Astrocyte (in vitro differentiated cells and primary cell): ENCODE measurements at places on chromosomes 5 and 9. TPM values are rescaled to one million over a fixed set of nuclear protein-coding genes. Genes with fewer than 3 reads are reported as not detected.

Gene SLC34A1
- not detected in 2 replicates for total RNA-seq

Gene TLR4
- 7.4 and 9.1 TPM in 2 replicates for total RNA-seq

GRCh38 chr5:139797856-139798510, 2.4 kb downstream of the PSD2 start:
- H3K27me3 ChIP-seq = peaks cover 61% of the 10 kb centered on the region
- no peak overlapping the region for H3K4me3 ChIP-seq
- no peak for DNase-seq
- H3K4me1 ChIP-seq = no peaks in the 10 kb centered on the region
- no peak overlapping the region for H3K27ac ChIP-seq

GRCh38 chr5:102528600-102528999, 29.8 kb upstream of the SLCO6A1 start:
- H3K27ac ChIP-seq = no peak overlapping the region
- no peak for DNase-seq
- H3K4me1 ChIP-seq = no peaks in the 10 kb centered on the region
- H3K36me3 ChIP-seq = no peaks in the 10 kb centered on the region
- no peak overlapping the region for H3K4me3 ChIP-seq

GRCh38 chr5:95900383-95900958, 61.2 kb downstream of the ELL2 start:
- H3K4me1 ChIP-seq = peaks cover 10% of the 10 kb centered on the region
- no peak overlapping the region for H3K4me3 ChIP-seq
- H3K27ac ChIP-seq = no peak overlapping the region
- DNase-seq = peak; percentile 63
- H3K36me3 ChIP-seq = peaks cover 41% of the 10 kb centered on the region
